ENCODE measurements at places on chromosomes 12 and 14.

DNA sequence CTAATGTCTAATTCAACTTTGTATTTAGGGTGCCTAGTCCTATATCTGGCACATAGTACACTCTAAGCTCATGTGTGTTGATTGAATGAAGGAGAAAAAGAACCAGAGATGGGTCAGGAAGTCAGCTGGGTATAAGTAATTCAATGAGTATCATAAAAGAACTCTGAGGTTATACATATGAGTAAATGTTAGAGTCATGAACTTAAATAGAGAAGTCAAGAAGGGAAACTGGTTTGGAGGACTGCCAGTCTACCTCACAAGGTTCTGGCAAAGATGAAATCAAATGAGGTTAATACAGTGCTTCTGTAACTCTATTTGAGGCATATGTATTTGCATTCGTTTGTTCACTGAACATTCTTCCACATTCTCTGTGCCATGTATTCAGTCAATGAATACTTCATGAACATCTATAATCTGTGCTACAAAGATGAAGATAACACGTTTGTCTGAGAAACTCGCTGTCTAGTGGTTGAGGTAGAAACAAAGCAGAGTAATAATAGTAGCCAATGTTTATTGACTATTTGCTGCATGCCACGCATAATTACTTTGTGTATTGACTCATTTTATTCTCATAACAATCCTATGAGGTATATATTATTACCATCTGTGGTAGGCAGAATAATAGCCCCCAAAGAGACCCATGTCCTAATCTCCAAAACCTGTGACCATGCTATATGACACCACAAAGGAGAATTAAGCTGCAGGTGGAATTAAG is 88.9 kb downstream of the PTGER2 start:
- no peak for DNase-seq

DNA sequence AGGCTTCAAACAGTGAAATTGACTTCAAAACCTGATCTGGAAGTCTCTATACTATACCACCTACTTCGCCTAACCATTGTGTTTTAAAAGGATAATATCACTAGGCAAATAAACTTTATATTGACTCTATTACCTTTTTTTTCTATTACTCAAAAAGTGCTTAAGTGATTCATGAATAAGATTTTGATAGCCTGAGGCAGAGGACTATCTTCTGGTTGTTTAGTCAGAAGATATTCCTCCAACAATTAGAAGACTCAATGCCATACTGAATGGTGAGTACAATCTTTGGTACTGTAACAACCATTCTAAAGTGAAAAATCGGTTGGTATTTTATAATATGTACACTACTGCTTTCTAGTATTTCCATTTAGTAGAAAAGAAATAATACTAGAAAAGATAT is 22.8 kb downstream of the SLC6A15 start:
- DNase-seq = no peak

GRCh38 chr14:37318938-37319337 is 121.2 kb downstream of the MIPOL1 start:
- DNase-seq = no peak

DNA sequence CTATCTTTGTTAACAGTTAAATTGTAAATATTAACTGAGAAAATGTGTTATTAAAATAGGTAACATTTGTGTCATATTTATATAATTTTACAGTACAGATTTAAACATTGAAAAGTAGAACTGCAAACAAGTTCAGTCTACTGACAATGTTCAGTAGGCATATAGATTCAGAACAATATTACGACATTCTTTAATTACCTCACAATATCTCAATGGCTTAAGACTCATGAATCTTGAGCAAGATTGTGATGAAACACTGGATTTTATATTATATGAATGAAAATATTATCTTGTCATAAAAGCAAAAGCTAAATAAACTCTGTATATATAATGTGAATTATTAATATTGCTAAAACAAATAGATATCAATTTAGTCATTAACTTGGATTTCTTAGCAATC is 194.9 kb downstream of the ADAMTS20 start:
- DNase-seq = no peak

DNA sequence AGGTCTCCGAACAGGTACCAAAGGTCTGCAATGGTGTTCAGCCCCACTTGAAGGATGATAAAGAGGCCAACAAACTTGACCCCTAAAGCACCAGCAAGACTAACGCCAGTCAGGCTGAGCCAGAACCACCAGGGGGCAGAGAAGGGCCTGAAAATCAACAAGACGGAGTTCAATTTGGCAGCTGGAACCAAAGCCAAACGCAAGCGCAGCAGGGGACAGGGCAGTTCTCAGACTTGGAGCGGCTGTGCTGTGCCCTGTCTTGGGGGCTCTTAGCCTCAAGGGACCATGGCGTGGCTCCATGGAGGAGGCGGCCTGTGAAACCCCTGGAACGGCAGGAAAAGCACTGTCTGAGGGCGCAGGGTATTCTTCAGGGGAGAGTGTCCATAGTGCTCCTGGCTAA is 19.6 kb downstream of the POMT2 start:
- peak; percentile 68 for DNase-seq

- no peak for DNase-seq
Observed at GRCh38 chr12:58087423-58088127, 146.2 kb downstream of the ATP23 start.

DNA sequence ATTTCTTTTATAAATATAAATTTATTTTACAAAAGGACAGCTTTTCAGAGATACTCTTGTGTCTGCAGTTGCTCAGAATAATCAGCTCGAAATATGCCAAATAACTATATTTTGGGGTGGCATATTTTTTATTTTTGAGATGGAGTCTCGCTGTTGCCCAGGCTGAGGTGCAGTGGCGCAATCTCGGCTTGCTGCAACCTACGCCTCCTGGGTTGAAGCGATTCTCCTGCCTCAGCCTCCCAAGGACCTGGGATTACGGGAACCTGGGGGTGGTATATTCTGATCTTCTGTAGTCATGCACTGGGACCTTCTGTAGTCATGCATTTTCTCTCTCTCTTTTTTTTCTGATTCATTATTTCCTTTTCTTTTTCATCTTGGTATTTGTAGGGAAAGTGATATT is 135.0 kb upstream of the AMIGO2 start:
- DNase-seq = no peak

GRCh38 chr14:67167420-67168109 is 21.7 kb upstream of the GARIN2 start:
- DNase-seq = no peak

GRCh38 chr14:42224053-42224888 is 617.6 kb downstream of the LRFN5 start:
- peak; percentile 18 for DNase-seq

- DNase-seq = no peak
Observed at GRCh38 chr14:68513838-68514607, 278.8 kb downstream of the ZFP36L1 start.

GRCh38 chr12:97756066-97756666 is 293.6 kb downstream of the RMST start:
- DNase-seq = no peak

- DNase-seq = no peak
Observed at GRCh38 chr12:67669217-67669933, 20.8 kb downstream of the DYRK2 start.

DNA sequence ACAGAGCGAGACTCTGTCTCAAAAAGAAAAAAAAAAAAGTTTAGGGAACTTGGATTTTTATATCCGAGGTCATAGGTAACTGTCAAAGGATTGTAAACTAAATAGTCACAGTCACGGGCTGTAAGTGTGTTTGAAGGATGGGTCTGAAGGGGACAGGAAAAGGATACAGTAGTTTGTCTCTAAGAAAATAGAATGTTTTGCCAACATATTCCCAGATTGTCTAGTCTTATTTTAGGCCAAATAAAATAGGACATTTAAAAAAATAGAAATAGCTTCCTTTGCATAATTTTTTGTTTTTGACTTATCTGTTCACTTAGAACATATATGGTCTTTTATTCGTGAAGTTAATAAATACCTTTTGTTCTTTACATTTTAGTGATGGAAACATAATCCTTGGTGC is 24.2 kb upstream of the REP15 start:
- DNase-seq = no peak

GRCh38 chr14:24606297-24606696 is 3.2 kb downstream of the GZMH start:
- no peak for DNase-seq

DNA sequence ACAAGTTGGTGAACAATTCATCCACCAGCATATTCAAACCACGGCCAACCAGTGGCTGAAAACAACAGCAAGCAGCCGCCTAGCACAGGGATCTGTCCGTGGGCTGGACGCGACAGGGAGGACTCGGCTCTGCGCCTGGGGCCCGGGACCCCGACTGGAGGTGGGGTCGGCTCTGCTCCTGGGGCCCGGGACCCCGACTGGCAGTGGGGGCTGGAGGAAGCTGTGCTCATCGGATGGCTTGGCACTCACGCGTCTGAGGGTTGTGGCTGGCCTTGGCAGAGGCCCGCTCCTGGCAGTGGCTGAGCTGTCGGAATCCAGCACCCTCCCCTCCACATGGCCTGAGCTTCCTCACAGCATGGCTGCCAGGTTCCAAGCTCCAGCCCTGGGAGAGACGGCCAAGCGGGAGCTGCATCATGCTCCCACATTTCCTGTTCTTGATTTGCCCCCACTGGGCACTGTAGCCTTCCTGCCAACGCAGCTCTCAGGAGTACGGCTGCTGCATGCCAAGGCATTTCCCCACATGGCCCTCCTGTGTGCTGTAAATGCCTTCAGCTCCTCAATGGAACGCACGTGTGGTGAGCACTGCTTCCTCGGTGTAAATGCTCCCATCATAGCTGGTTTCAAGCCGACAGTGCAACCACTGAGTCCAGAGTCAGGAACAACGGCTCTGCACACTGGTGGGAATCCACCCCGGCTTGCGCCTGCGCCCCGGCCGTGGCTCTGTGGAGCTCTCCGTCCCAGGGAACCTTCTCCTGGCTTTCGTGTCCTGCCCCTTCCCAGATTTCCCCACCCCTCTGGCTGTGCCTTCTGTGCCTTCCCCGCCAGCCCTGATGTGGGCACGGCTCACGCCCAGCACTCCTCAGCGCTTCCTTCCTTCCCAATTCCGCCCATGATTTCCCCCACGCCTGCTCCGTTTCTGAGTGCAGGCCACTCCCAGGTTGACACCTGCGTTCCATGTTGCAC is 7.3 kb upstream of the GALNT9 start:
- no peak for DNase-seq

DNA sequence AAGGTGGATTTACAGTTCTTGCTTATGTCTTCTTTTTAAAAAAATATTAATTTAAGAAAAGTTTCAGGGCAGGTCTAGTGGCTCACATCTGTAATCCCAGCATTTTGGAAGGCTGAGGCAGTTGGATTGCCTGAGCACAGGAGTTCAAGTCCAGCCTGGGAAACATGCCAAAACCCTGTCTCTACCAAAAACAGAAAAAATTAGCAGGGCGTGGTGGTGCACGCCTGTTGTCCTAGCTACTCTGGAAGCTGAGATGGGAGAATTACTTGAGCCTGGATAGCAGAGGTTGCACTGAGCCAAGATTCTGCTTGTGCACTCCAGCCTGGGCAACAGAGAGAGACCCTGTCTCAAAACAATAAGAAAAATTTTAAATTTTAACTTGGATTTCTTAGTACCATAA is 5.4 kb upstream of the TAS2R46 start:
- DNase-seq = no peak

- DNase-seq = no peak
Observed at GRCh38 chr14:70807898-70808415, 1.4 kb downstream of the MAP3K9 start.

- DNase-seq = no peak
Observed at GRCh38 chr12:104769144-104769561, 188.9 kb downstream of the SLC41A2 start.

GRCh38 chr12:5376591-5377207 is 55.2 kb upstream of the NTF3 start:
- no peak for DNase-seq
